GM19239 (cell line): ENCODE measurements at places on chromosomes 3 and 15.
A peak's percentile ranks its signal among the peaks of the same experiment; 100 is the strongest.

GRCh38 chr15:90060797-90061196 lies 41.5 kb downstream of the IDH2 start:
- no peak for DNase-seq

GRCh38 chr3:183411216-183411922 lies 17.1 kb downstream of the MCF2L2 start:
- no peak for DNase-seq

DNA sequence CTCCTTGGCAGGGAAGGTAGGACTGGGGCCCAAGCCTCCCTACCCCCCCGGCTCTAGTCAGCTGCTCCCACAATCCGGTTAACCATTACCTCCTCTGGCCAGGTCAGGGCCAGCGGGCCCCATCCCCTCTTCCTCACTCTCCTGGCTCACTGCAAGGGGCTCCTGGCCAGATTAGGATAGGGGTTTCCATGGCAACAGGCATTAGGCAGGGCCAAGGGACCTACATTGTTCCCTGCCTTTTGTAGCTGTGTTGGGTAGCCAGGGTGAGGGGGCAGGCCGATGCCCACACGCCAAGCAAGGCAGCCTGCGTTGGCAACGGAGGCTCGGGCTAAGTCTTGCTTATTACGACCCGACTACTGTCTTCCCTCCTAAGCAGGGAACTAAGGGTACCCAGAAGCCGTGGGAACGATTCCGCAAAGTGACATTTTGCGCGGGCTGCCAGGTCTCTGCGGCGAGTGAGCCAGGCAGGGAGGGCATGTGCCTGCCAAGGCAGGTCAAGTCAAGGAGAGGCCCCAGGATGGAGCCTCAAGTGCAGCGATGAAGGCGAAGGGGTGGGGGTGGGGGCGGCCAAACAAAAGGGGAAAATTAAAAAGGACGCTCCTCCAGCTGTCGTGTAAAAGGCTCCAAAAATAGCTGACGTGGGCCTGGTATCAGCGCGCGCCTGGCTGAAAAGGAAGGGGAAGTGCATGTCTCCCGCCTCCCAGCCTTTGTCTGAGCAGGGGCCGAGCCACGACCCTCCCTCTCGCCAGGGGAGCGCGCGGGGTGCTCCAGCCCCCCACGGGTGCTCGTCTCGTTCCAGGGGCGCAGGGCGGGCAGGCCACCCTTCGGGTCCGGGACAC lies 919 bp downstream of the IDH2 start:
- DNase-seq = no peak

DNA sequence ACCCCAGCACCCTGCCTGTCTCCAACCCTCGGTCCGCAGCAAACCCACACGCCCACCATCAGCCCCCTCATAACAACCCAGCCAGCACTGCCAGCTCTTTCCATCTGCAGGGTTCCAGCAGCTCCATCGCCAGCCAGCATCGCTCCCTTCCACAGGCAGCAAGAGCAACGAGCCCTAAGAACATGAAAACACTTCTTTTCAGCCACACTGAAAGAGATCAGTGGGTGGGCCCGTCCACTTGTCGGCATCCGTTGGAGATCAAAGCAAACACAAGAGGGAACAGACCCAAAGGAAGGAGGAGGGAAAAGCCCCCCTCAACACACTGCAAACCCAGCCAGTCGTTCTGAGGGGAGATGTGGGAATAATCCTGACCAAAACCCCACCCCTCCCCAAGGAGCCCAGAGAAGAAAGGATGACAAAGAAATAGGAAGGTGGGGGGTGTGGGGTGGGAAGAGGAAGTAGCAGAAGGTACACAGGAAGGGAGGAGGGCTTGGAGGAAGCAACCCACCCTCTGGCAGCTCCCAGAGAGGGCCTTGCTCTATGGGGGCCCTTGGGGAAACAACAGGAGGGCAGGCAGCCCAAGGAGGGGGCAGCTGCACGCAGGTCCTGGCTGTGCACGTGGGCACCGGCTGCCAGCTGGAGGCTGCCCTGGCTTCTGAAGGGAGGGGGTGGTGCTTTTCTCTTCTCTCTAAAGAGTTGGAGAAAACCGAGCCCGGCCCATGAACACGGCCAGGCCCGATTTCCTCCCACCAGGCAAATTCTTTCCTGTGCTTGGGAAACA lies 473.6 kb upstream of the PROK2 start:
- DNase-seq = no peak

DNA sequence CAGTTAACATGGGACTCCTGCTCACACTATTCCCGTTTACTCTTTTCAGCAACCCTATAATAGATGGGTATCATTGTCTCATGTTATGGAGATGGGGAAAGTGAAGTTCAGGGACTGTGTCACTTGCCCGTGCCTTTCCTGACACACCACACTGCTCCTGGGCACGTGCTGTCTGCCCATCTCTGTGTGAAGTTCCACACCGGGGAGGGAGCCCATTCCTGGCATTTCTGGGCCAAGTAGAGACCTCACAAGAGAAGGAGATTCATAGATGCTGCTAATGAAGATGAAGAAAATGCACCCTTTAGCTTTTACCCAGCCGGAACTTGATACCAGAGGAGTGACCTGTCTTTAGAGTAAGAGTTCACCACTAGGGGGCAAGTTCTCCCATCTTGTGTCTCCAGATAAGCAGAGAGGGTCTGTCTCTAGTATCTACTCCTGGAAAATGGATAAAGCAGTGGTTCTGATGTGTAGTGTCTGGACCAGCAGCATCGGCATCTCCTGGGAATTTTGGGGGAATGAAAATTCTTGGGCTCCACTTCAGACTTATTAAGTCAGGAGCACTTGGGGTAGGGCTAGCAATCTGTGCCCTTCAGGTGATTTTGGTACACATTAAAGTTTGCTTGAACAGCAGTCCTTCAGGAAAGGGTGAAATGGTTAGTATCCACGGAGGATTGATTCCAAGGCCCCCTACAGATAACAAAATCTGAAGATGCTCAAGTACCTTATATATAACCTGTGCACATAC lies 2.0 kb upstream of the TOPBP1 start:
- DNase-seq = peak; percentile 44

DNA sequence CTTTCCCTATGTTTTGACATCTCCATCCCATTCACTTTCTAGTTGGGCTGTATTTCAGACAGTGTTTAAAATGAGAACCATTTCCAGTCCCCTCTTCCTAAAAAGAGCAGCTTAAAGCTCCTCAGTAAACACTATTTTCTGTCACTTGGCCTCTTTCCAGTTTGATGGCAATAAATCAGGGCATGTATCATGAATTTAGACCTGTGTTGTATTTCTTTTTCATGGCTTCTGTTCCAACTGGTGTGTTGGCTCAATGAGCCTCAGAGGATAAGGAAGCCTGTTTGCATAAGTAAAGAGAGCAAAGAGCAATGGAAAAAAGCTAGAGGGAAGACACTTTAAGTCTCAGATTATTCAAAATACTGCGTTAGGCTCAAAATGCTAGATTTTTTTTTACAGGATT lies 7.2 kb downstream of the CCDC80 start:
- no peak for DNase-seq

- no peak for DNase-seq
Observed at GRCh38 chr3:59064728-59065127, 14.9 kb upstream of the CFAP20DC start.

GRCh38 chr3:12553921-12554391 lies 2.9 kb upstream of the MKRN2 start:
- DNase-seq = no peak

DNA sequence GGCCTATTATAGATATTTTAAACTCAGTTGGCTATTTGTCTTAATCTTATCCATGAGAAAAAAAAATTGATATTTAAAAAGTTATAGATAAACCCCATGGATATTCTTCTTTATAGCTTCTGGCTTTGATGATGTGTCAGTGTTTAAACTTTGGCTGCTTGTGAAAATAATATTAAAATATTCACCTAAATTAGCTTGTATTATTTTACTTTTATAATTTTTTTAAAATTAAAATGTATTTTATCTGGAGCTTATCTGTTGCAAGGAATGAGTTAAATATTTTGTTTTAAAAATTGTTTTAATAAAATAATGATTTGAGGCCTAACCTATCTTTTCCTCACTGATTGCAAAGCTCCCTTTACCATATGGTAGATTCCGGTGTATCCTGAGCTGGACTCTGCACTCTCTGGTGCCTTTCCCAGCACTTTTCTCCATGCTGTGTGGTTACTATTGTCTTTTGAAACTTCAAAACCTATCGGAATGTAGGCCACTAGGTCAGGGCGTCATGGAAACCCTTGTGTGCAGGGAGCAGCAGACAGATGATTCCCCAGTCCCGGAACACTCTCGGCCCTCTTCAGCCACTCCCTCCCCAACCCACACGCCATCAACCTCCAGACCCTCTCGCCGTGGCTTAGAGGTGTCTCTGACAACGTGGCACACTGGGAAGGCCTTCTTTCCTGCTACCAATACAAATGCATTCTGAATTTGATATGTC lies 252.3 kb upstream of the ATP10A start:
- DNase-seq = no peak

GRCh38 chr3:126476166-126477060 lies 722 bp upstream of the ZXDC start:
- no peak for DNase-seq

DNA sequence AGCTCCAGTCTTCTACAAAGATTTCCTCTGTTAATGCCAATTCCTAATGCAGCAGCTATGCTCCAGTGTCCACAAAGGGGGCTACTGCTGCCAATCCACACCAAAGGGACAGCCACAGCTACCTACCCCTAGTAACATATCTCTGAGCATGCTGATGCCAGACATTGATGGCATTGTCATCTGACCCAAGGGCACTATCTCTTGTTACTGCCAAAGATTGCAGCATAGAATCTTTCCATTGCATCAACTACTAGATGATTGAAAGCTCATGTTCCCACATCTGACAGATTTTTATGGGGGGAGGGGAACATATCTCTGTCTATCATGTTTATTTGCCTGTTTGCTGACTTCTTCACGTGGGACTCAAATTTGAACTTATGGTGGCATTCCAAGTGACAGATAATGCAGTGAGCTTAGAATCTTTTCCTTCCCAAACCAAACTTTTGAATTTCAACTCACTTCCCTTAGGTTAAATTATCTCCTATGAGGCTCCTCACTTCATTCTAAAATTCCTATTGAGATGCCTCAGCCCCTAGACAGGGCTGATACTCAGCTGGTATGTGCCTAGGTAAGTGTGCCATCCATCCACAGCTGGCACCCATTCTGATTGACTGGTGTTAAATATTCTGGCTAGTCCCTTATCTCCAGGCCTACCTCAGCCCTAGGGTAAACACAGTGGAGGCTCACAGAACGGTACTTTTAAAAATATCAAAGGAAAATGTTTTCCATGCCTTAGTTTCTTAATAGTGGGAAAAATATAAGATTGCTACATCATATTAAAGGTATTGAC lies 100.3 kb downstream of the STRIT1 start:
- DNase-seq = no peak

- no peak for DNase-seq
Observed at GRCh38 chr15:94295275-94295674, 63.9 kb downstream of the MCTP2 start.

GRCh38 chr3:35448681-35449080 lies 190.6 kb upstream of the ARPP21 start:
- no peak for DNase-seq

- no peak for DNase-seq
Observed at GRCh38 chr15:62027263-62027565, 33.0 kb downstream of the VPS13C start.

DNA sequence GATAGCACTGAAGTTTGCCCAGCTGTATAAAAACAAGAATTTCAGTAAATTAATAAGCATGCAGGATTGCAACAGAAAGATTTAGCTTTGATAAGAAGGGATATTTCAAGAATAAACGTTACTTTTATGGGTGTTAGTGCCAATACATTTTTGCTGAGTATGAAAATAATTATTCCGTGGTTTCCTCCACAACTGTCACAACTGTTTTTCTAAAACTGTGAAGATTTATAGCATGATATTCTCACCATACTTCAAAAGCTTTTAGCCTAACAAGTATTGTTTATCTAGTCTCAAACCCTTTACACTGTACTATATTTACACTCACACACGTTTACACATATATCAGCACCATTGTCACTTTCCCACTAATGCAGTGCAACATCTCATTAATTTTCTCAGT lies 200.5 kb downstream of the TPRG1 start:
- no peak for DNase-seq

DNA sequence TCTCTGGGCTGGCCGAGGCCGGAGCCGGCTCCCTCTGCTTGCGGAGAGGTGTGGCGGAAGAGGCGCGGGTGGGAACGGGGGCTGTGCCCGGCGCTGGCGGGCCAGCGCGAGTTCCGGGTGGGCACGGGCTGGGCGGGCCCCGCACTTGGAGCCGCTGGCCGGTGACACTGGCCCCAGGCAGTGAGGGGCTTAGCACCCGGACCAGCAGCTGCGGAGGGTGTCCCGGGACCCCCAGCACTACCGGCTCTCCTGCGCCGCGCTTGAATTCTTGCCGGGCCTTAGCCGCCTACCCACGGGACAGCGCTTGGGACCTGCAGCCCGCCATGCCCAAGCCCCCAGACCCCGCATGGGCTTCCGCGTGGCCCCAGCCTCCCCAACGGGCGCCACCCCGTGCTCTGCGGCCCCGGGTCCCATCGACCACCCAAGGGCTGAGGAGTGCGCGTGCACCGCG lies 736.3 kb upstream of the ARRDC4 start:
- DNase-seq = no peak

DNA sequence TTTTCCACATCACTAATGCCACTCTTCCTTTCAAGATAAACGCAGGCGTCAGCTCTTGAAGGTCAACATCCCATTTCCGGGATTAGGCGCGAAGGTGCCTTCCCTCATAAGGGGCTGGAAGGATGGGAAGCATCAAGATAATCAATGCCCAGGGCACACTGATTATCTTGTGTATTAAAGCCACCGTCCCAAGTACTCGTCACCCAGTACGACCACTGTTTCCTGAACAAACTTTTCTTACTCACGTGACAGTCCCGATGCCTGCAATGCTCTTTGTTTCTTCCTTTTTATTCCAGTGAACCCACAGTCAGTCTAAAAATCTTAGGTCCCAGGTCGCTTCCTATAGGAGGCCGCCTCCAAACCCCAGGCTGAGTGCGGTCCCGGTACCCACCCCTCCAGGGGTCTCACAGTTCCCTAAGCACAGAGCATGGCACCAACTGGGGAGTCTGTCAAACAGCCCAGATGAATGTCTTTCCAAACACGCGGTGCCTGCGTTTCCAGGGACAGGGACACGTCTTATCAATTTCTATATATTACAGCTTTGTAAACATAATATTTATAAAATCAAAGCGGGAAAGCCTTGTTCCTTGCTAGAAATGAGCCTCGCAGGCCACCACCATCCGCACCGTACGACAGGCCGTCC lies 589 bp downstream of the ANAPC13 start:
- no peak for DNase-seq

DNA sequence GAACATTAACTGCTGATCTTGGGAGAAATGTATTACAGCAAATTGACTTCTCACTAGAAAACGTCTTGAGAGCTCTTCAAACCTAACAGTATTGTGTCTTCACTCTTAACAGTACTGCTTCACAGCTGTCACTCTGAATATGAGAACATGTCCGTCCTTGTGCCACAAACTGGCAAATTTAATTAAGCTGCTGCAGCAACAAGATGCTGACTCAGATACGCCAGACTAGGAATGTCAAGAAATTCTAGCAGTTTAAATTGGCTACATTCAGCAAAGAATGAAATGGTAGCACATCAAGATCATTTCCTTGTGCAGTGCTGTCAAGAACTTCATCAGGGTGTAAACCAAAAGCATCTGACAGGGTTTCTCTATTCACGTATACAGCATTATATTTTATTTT lies 7.6 kb downstream of the ICE2 start:
- no peak for DNase-seq

- DNase-seq = peak; percentile 31
Observed at GRCh38 chr3:44058022-44058867, 183.4 kb upstream of the TOPAZ1 start.
